ENCODE measurements at places on chromosomes 1 and 21.

GRCh38 chr1:220028346-220028895 lies 17.9 kb downstream of the EPRS1 start:
- no peak for DNase-seq

DNA sequence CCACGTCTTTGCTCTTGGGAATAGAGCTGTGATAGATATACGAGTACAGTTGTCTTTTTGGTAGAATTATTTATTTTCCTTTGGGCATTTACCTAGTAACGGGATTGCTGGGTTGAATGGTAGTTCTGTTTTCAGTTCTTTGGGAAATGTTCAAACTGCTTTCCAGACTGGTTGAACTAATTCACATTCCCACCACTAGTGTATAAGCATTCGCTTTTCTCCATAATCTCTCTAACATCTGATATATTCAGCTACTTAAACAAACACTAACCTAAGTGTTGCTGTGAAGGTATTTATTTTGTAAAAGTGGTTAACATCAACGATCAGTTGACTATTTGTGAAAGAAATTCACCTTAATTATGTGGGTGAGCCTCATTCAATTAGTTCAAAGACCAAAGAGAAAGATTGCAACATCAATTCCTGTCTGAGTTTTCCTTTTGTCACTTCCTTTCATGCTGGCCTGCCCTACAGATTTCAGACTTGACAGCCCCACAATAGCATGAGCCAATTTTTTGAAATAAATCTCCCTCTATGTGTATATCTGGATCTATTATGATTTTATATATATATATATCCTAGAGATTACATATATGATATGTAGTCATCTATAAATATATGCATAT lies 26.7 kb upstream of the DUSP10 start:
- DNase-seq: no peak

- DNase-seq: no peak
These were observed 9.4 kb upstream of the SESN2 start for GRCh38 chr1:28249866-28250295.

GRCh38 chr1:2300851-2301606 lies 72.9 kb downstream of the SKI start:
- no peak for DNase-seq

All from GM04503 (cell line).